ENCODE measurements at places on chromosomes 4 and X.

DNA sequence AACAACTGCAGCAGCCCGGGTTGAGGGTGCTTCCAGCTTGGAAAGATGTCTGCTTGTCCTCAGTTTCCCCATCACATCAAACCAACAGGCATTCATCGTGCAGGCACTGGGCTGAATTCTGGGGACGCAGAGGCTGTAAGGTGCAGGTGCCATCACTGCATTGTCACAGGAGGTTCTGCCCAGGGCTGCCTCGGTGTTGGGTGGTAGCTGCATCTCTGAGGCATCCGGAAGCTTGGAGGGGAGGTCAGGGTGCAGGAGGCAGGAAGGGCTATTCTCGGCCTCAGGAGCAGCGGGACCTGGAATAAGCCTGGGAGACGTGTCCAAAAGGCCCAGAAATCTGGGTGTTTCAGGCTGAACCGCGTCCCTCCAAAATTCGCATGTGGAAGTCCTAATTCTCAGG is 134.6 kb downstream of the HMX1 start:
- DNase-seq = no peak

- no peak for DNase-seq
Measured at GRCh38 chr4:157792716-157793115, 380.1 kb downstream of the GASK1B start.

DNA sequence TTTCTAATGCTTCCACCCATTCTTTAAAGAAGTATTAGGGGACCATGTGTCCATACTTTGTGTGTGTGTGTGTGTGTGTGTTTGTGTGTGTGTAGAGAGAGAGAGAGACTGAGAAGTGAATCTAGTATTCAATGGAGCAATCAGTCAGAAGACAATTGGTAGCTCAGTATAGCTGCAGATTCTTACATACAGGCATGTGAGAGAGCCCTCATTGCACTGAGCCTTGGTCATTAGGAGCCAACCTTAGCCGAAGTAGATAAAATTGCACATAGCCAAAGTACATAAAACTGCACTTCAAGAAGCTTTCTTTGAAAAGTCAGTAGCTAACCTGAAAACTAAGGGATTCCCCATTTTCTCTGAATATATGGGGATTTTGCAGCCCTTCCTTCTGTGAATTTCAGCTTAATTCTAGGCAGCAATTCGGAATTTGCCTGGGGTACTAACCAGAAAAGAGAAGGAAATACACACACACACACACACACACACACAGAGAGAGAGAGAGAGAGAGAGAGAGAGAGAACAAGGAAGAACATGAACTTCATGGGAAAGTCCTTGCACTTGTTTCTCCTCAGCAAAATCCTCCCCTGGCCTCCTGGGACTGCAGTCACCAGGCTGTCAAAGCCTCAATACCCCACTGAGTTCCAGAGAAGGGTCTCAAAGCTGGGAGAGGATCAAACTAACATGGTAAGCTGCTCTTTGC is 1.7 kb upstream of the PRDM8 start:
- DNase-seq = no peak

GRCh38 chrX:68944211-68944610 is 115.4 kb downstream of the EFNB1 start:
- no peak for DNase-seq

GRCh38 chr4:95522682-95523530 is 25.9 kb downstream of the UNC5C start:
- no peak for DNase-seq

DNA sequence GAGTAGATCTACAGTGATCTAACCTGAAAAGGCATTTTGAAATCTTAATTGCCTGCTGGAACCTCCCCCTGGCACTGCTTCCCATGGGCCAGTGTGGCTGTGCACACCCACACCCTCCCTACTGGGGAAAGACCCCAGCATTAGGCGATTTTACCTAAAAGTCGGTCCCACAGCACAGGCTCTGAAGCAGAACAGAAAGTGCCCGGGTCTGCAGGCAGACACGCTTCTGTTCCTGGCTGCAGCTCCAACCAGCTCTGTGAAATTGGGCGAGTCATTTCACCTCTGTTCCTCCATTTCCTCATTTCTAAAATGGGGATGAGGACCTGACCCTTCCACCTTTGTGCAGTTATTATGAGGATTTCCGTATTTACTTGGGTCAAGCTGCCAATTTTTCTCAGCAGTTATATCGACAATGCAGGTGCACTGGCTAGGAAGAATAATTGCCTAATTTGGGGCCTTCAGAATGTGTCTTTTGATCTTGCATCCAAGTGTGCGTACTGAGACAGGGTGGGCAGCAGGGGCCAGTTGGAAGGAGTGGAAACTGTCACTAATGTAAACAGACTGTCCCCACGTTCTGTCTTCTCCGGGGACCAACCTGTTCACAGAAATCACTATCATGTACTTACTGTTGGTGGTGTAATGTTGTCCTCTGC is 7.1 kb downstream of the KLF3 start:
- peak; percentile 54 for DNase-seq

GRCh38 chrX:11346121-11346682 is 53.0 kb downstream of the AMELX start:
- no peak for DNase-seq

- DNase-seq = no peak
Measured at GRCh38 chr4:165516281-165516833, 137.5 kb downstream of the CPE start.

DNA sequence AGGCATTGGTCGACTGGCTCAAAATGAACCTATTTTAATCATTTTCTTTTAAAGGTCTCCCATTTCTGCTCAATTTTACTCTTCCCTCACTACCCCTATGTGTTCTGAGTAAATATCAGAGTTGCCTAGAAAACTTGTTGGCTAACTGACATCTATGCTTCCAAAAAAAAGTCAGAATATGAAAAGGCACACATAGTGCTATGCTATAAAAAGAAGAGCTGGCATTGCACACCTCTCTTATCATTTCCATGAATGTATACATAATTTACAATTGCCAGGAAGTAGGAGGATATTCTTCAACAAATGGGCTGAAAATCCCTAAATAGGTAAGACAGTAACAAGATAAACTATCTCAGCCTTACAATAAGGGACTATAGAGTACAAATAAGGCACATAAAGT is 70.2 kb downstream of the FRYL start:
- no peak for DNase-seq

- no peak for DNase-seq
Measured at GRCh38 chr4:86036736-86037135, 323.1 kb downstream of the MAPK10 start.

GRCh38 chr4:93710101-93710846 is 118.3 kb upstream of the ATOH1 start:
- peak; percentile 48 for DNase-seq

- DNase-seq = no peak
Measured at GRCh38 chrX:39956803-39957394, 140.9 kb downstream of the BCOR start.

DNA sequence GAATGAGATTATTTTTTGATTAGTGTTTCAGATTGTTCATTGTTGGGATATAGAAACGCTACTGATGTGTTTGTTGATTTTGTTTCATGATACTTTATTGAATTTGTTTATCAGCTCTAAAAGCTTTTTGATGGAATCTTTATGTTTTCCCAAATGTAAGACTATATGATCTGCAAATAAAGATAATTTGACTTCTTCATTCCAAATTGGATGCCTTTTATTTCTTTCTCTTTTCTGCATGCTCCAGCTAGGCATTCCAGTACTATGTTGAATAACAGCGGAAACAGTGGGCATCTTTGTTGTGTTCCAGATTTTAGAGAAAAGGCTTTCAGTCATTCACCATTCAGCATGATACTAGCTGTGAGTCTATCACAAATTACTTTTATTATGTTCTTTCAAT is 21.8 kb downstream of the SPANXN4 start:
- DNase-seq = no peak

- no peak for DNase-seq
Measured at GRCh38 chr4:149531861-149532260, 283.8 kb downstream of the IQCM start.

GRCh38 chrX:65528705-65529340 is 5.8 kb downstream of the LAS1L start:
- DNase-seq = peak; percentile 39

DNA sequence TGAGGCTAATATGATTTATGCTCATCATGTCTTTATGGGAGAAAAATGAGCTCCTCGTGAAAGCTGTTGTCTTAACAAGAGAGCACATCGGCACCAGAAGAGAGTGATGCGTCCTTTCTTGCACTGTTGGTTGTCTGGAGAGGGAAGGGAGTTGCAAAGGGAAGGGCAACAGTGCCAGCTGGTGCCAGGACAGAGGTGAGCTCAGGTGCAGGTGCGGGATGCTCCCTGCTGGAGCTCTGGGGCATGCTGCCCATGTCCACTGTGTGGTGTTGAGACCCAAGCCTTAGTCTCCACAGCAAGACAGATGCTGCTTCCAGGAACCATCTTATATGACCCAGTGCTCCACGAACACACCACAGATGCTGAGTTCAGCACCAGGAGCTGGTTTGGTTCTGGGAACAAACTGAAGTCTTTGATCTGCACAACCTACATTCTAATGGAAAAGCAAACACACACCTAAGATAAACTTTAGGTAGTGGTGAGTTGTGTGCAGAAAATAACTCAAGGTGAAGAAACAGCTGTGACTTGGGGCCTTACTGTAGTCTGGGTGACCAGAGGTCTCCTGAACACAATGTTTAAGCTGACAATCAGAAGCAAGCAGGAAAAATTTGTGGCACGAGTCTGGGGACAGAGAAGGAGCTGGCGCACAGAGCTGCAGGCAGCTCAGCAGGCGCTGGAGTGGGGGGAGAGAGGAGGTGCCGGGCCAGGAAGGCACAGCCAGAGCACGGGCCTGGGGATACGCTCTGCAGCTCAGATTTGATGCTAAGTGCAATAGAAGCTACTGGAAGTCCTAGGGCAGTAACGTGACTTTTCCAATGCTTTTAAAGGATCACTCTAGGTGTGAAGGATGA is 73.2 kb downstream of the HAUS3 start:
- no peak for DNase-seq

DNA sequence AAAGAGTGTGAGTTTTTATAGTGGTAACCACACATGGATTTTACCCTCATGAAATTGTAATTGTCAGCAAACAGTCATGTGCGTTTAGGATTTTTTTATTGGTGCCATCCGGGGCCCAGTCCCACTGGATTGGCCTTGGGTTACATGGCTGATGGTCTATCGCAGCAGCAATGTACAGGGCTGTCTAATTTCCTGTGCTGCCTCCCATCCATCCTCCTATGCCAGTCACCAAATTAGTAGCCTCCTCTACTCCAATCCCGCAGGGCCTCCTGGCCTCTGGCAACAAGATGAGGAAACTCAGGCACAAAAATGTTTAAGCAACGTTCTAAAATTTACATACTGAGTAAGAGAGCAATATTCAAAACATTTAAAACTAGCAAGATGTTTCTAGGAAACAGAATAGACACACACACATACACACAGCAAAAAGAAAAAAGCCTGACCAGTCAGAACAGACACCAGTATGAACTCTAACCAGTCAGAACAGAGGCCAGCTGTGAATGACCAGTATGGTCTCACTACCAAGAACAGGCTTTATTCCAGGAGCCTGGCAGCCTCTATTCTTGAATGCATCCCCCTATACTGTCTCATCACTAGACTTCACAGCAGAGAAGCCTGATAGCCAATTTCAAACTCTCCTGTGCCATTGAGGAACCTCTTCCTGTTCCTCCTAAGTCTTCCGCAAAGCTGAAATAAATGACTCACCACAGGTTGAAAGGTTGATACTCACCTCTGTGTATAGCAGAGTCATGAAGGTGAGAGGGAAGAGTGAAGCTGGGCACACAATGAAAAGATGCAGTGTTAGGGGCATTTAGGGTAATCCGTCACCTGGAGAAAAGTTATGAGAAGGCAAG is 42.6 kb downstream of the CHRNA9 start:
- DNase-seq = peak; percentile 18

DNA sequence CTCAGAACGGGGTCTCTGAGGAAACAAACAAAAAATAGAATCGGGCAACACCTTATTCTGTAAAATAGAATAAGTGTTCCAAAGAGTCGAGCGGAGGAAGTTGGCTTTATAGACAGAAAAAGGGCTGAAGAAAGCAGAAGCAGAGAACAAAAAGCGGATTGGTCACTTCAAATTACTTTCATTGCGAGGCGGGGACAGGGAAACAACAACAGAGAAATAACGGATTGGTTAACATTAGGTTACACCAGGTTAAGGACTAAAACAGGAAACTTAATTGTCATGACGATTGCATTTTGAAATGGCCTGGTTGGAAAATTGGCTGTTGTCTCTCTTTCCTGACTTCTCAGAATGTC is 433 bp upstream of the COQ2 start:
- peak; percentile 59 for DNase-seq

GRCh38 chr4:99022566-99022965 is 27.0 kb downstream of the METAP1 start:
- no peak for DNase-seq

DNA sequence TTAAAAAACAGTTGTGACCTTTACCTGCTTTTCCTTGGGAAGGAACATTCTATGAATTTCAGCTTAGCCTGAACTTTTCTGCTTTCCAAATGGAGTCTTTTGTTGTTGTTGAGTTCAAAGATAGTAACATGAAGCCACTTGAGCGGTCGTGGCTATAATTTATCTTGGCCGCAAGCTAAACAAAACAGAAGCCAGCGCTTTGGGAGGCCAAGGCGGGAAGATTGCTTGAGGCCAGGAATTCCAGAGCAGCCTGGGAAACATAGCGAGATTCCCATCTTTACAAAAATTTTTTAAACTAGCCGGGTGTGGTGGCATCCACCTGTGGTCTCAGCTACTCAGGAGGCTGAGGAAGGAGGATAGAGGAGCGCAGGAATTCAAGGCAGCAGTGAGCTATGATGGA is 29.9 kb downstream of the TKTL1 start:
- DNase-seq = no peak

Measured in GM12865 (cell line).